ENCODE measurements at places on chromosomes 16 and 17.

- DNase-seq: no peak
These were observed 60.3 kb downstream of the RMI2 start for GRCh38 chr16:11405331-11406176.

DNA sequence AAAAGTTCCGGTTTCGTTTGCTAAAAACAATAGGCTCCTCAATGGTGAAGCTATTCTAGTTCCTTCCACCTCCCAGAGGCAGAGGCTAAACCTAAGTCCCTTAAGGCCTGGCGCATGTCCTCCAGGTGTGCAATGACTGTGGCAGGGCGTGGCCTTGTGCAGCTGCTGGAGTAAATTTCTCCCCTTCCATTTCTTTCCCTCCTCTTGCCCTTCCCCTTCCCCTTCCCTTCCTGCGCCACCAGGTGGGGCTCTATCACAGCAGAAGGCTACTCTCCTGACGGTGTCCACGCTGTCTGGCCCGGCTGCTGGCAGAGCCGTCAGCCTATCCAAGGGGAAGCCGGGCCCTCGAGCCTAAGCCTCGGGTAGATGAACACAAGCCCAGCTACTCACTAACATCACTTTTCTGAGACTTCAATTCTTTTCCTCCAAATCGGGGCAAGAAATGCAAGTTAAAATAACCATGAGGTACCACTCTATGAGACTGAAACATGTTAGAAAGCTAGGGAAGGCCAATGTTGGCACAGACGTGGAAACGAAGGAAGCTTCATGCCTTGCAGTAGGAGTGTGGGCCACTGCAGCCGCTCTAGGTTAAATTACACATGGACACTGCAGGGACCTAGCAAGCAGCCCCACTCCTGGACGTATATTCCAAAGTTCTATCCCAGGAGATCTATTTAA is 34.4 kb downstream of the C16orf78 start:
- DNase-seq: peak; percentile 40

DNA sequence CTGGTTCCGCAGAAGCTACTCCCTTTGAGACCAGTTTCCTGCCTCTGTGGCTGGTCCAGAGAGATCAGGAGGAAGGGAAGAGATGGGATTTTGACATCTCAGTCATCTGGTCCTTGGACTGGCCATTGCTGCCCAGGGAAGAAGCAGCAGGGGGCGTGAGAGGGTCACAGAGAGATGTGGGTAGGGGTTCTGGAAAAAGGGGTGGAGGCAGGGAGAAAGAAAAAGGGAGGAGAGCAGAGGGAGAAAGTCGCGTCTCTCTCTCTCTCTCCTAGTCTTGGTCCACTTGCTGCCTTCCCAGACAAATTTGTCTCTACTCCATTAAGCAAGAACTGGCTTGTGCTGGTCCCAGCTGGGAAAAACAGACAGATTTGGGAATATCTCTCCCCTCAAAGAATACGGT is 4.4 kb downstream of the SHBG start:
- DNase-seq: no peak

- no peak for DNase-seq
These were observed 56.3 kb downstream of the SF3B3 start for GRCh38 chr16:70579648-70580630.

GRCh38 chr17:73130977-73131376 is 33.8 kb upstream of the SSTR2 start:
- DNase-seq: no peak

DNA sequence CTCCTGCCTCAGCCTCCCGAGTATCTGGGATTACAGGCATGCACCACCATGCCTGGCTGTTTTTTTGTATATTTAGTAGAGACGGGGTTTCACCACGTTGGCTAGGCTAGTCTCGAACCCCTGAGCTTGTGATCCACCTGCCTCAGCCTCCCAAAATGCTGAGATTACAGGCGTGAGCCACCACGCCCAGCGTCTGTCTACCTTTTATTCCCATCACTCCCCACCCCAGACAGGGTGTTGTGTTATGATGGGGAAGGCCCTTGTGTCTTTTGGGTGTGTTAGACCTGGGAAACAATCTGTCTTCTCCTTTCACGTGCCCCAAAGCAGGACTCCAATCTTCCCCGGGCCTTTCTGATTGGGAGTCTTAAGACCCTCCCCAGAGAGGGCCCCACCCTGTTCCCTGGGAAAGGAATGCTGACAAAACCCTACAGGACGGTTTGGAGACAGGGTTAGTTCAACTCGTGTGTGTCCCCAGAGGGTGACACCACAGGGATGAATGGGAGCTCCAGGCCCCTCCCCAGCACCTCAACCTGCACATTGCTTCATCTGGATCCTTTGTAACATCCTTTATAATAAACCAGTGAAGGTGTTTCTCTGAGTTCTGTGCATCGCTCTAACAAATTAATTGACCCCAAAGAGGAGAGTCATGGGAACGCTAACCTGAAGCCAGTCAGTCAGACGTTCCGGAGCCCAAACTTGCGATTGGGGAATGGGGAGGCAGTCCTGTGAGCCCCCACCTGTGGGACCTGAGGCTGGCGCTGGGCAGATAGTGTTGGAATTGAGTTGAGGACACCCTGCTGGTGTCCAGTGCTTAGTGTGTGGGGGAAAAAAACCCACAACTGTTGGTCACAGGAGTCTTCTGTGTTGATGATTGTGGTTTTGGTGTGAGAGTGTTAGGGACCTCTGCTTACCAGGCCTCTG is 3.2 kb upstream of the ELOB start:
- no peak for DNase-seq

GRCh38 chr17:49469831-49470810 is 25.0 kb upstream of the NGFR start:
- DNase-seq: no peak

DNA sequence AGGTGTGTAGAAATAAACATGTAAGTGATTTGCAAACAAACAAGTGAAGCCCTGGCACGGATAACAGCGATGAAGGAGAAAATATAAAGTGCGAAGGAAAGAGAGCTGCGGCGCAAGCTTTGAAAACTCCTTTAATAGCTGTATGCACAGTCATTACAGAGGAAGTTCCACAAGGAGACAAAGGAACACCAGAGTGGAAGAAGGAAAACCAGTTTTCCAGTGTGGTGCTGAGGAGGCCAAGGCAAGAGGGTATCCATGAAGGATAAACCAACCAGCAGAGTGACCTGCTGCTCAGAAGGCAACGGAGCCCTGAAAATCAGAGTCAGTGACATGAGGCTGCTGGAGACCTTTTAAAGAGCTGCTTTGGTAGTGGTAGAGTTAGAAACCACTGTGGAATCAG is 24.4 kb downstream of the METTL16 start:
- DNase-seq: no peak

DNA sequence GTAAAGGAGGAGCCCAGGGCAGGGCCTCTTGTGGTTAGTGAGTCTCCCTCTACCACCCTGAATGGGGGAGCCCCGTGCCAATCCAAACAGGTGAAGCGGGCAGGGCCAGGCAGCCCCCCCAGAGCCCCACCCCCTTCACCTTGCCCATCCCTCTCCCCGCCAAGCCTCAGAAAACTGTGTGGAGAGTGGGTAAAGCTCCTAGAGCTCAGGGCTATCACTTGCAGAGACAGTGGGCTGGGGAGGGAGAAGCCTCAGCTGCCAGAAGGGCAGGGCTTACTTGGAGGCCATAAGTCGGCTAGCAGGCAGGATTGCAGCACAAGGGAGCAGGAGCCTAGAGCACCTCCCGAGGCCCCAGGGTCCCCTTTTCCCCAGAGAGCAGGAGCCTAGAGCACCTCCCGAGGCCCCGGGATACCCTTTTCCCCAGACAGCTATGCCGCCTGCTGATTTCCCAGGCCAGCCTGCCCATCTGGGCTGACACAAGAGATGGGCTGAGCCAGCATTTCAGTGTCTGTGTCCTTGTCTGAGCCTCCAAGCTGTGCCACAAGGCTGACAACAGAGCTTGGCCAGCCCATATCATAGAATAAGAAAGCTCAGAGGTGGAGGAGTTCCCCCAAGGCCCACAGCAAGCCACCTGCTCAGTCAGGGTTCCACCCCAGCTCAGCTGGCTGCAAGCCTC is 6.7 kb upstream of the KRT14 start:
- DNase-seq: no peak

DNA sequence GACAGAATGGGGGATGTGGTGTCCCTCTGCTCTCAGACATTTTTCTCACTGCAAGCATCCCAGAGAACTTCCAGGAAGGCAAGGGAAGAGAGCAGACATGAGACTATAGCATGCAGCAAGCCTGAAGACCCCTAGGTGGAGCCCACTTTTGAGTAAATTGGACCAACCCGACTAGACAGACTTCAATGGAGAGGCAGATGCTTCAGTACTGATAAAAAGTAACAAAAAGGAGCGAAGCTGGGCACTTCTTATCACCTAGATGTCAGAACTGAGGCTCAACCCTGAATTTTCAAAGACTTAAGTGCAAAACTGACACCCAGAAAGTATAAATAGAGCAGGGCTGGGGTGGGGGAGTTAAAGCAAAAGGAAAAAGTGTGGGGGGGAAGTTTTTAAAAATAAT is 130.8 kb downstream of the PMP22 start:
- DNase-seq: no peak

GRCh38 chr16:89373355-89374110 is 116.8 kb downstream of the ANKRD11 start:
- DNase-seq: no peak

- no peak for DNase-seq
These were observed 164.2 kb downstream of the MRM1 start for GRCh38 chr17:36765436-36766043.

GRCh38 chr16:30602616-30603277 is 7.4 kb downstream of the ZNF689 start:
- DNase-seq: no peak

DNA sequence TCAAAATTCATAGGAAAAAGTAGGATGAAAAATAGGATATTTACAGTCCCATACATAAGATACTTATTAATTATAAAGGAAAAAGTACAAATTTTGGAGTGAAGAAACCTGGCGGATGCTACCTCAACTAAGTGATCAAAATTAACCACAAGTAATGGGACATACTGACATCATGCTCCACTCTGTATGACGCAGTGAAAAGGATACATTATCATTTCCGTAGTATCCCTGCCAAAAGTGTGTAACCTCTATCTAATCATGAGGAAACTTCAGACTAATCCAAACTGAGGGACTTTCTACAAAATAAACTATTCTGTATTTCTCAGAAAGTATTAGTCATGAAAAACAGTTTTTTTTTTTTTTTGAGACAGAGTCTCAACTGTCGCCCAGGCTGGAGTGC is 60.5 kb downstream of the TRIM37 start:
- DNase-seq: no peak

DNA sequence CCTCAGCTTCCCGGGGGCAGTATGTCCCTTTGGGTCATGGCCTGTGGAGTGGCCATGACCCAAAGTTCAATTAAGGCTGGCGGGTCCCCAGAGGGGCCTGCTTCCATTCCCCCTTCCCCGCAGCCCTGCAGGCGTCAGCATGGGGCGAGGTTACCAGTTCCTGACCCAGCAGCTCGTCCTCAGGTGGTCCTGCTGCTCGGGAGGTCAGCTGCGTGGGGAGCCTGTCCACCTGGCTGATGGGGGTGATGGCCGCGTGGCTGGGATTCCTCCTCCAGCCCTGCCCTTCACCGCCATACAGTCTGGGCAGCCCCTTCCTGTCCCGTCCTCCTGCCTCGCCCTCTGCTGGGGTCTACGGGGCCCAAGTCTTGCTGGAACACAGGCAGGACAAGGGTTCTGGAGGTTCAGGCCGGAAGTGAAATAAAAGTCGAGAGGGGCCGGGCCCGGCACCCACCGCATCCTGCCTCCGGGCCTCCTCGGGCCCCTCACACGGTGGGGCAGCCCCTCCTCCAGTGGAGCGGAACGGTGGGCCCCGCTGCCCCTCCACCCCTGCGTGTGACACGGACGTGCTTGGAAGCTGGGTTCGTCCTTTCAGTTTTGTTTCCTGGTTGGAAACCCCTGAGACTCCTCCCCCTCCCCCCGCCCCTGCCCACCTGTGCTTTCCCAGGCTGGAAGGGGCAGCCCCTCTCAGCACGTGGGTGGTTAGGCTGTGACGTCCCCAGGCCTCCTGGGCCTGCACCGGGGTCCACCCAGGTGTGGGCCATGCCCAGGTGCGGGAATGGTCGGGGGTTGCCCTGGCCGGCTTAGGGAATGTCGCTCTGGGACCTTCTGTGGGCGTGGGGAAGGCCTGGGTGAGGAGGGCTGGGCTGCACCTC is 6.8 kb downstream of the UBALD2 start:
- DNase-seq: no peak

DNA sequence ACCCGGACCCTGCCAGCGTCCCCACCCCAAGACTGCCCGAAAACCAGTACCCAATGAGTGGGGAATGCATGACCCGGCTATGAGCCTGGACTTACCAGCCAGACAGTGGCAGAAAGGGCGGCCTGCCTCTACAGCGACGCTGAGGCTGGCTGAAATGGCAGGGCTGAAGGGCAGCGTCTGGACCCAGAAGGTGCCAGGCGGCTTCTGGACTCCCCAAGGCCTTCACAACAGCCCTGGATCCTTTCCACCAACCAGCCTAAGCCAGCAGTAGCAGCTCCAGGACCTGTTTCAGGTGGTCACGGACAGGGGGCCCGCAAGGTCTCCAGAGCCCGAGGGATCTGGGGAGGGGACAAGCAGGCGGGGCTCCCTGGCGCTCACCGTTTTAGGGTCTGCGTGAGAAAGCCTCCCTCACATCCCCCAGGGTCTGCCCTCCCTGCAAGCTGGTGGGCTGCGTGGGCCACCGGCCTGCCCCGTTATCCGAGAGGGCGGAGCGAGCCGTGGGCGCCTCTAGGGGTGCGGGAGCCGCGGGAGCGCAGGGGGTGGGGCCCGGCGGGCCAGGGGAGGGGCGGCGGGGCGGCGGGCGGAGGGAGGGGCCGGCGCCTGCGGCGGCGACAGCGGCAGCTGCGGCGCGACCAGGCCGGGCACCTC is at the start of gene RIPOR1:
TSS of gene RIPOR1 (plus strand) at position 608 of the 648 bp plus-strand sequence. CDS start 9,618 bp downstream, outside the sequence.
- DNase-seq: no peak

GRCh38 chr16:50717494-50717893 is 24.1 kb downstream of the NOD2 start:
- no peak for DNase-seq

GRCh38 chr16:72728516-72728915 is 319.4 kb downstream of the ZFHX3 start:
- DNase-seq: no peak

DNA sequence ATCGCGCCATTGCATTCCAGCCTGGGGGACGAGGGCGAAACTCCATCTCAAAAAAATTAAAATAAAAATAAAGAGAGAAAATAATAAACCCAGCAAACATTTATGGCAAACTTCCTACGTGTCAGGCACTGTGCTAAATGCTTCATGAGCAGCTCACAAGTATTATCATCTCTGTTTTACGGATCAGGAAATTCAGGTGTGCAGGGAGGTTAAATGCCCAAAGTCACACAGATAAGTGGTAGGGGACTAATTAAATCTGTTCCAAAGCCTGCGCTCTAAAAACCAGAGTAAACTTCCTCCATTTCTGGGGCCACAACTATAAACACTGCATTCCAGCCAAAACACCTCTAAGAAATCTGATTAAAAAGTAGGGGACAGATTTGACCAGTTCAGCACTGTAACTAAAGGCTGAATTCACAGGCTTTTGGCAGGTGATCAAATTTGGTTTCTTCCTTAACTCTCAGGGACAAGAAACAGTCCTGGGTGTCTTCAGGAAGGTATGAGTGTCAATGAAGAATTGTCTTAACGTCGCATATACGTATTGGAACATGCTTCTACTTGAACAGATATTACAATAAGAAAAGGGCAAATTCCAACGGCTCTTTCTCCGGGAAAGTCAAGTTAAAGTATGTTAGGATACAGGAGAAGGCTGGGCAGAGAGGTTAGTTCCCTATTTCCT is 996 bp downstream of the STRADA start:
- DNase-seq: no peak

Data from NCI-H2029 treated with DMSO at 0.1 percent for 48 hours (cell line).